ENCODE measurements at places on chromosomes 6 and 20. TPM values are rescaled to one million over a fixed set of nuclear protein-coding genes. Genes with fewer than 3 reads are reported as not detected.

PNLDC1 gene
- total RNA-seq, result 0.62 TPM

DDX43 gene
- total RNA-seq, result 0.93 TPM

CST5 gene
- not detected for total RNA-seq

SLC17A3 gene
- 2.5 TPM for total RNA-seq

ENTPD6 gene
- 58.7 TPM for total RNA-seq

ISM1 gene
- 0.58 TPM for total RNA-seq

RAD21L1 gene
- total RNA-seq, result 1.2 TPM

DNA sequence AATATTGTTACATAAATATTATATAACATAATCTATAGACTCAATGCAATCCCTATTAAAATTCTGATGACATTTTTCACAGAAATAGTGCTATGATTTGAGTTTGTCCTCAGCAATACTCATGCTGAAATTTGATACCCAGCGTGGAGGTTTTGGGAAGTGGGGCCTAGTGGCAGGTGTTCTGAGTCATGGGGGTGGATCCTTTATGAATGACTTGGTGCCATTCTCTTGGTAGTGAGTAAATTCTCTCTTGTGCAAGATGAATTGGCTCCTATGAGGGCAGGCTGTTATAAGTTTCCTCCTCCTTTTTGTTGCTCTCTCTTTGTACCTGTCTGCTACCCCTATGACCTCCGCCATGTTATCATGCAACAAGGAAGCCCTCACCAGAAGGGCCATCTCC is 65.8 kb downstream of the SHPRH start:
- H3K4me1 ChIP-seq, result no peaks in the 10 kb centered on the region
- H3K36me3 ChIP-seq, result peaks cover 12% of the 10 kb centered on the region
- H3K27me3 ChIP-seq, result no peaks in the 10 kb centered on the region
- H3K4me3 ChIP-seq, result no peak overlapping the region
- peak; percentile 24 for DNase-seq
- no peak overlapping the region for H3K27ac ChIP-seq

DNA sequence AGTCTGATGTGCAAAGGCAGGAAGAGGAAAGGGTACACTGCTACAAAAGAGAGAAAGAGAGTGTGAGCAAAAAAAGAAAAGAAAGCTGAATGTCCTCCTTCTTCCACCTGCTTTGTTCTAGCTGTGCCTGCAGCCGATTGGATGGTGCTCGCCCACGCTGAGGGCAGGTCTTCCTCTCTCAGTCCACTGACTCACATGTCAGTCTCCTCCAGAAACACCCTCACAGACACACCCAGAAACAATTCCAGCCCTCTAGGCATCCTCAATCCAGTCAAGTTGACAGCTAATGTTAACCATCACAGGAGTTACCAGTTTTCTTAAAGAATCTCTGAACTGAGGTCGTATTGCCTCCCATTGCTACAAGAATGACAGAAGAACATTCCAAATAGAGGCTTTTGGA is 411.9 kb upstream of the SASH1 start:
- no peaks in the 10 kb centered on the region for H3K4me1 ChIP-seq
- no peaks in the 10 kb centered on the region for H3K27me3 ChIP-seq
- H3K36me3 ChIP-seq, result peaks cover 2% of the 10 kb centered on the region

- no peak for DNase-seq
- no peaks in the 10 kb centered on the region for H3K27me3 ChIP-seq
- no peaks in the 10 kb centered on the region for H3K36me3 ChIP-seq
- no peak overlapping the region for H3K27ac ChIP-seq
Observed at GRCh38 chr20:6780433-6781190, 13.1 kb downstream of the BMP2 start.

DNA sequence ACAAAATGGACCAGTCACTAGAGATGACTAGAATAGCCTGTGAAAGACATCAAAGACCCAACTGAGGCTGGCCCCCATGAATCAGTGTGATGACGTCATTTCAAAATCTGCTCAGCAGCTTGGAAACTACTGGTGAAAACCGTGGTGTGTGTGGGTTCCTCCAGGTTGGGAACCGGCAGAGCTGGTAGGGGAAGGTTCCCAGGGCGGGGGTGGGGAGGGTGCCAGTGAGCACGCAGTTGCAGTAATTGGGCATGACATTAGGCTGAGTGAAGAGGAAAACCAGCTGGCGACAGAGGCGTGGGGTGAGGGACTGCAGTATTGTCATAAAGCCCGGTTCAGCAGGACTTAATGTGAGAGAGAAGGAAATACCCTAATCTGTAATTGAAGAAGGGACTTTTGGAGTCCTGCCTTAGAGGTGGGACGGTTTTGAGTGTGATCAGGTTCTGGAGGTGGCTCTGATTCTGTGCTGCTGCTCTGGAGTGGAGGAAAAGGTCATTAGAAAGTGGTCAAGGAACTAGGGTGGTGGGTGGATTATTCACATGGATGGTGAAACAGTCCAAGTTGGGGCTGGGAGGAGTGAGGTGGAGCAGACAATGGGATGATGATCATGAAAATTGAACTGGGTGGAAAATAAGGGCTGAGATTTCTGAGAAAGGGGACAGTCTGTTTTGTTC is 52.0 kb upstream of the MTHFD1L start:
- peak overlapping the region; percentile 97 for H3K27ac ChIP-seq
- peaks cover 39% of the 10 kb centered on the region for H3K4me1 ChIP-seq
- peaks cover 36% of the 10 kb centered on the region for H3K27me3 ChIP-seq
- DNase-seq, result peak; percentile 74

GRCh38 chr6:152300517-152300916 is 336.6 kb downstream of the SYNE1 start:
- no peaks in the 10 kb centered on the region for H3K27me3 ChIP-seq
- no peaks in the 10 kb centered on the region for H3K36me3 ChIP-seq
- H3K27ac ChIP-seq, result peak overlapping the region; percentile 96
- no peak for DNase-seq

- no peaks in the 10 kb centered on the region for H3K4me1 ChIP-seq
- H3K27ac ChIP-seq, result no peak overlapping the region
- H3K36me3 ChIP-seq, result no peaks in the 10 kb centered on the region
- no peaks in the 10 kb centered on the region for H3K27me3 ChIP-seq
Observed at GRCh38 chr6:41228616-41229015, 467 bp downstream of the TREML4 start.

GRCh38 chr6:88780714-88781389 is 182.6 kb downstream of the RNGTT start:
- peaks cover 18% of the 10 kb centered on the region for H3K4me1 ChIP-seq
- no peaks in the 10 kb centered on the region for H3K27me3 ChIP-seq
- H3K36me3 ChIP-seq, result peaks cover 17% of the 10 kb centered on the region
- DNase-seq, result peak; percentile 40
- no peak overlapping the region for H3K4me3 ChIP-seq

GRCh38 chr6:39240155-39240757 is 11.0 kb upstream of the KCNK5 start:
- no peak for DNase-seq
- no peaks in the 10 kb centered on the region for H3K27me3 ChIP-seq
- H3K4me3 ChIP-seq, result no peak overlapping the region
- no peaks in the 10 kb centered on the region for H3K36me3 ChIP-seq

GRCh38 chr20:7359739-7360138 is 580.5 kb downstream of the HAO1 start:
- no peaks in the 10 kb centered on the region for H3K36me3 ChIP-seq
- no peak for DNase-seq
- H3K4me3 ChIP-seq, result no peak overlapping the region
- no peaks in the 10 kb centered on the region for H3K27me3 ChIP-seq

- no peaks in the 10 kb centered on the region for H3K36me3 ChIP-seq
- H3K4me1 ChIP-seq, result no peaks in the 10 kb centered on the region
- H3K27me3 ChIP-seq, result no peaks in the 10 kb centered on the region
- no peak for DNase-seq
- no peak overlapping the region for H3K27ac ChIP-seq
Observed at GRCh38 chr6:157682856-157683481, 140.1 kb upstream of the SNX9 start.

DNA sequence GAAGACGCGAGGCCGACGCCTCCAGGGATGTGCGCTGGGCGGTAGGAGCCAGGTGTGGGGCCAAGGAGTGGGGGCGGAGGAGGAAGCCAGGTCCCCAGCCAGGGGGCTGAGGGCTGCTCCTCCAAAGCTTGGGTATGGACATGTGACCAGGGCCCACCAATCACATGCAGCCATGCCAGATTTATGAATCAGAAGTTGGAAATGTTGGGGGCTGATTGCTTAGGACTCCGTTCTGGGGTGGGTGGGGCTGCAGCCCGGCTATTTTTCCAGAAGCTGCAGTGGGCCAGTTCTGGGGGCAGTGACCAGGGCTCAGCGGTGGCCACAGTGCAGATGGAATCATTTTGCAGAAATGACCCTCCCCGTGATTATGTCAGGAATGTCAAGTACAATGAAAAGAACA is 96.0 kb downstream of the CEBPB start:
- DNase-seq, result no peak
- no peaks in the 10 kb centered on the region for H3K36me3 ChIP-seq
- H3K27me3 ChIP-seq, result peaks cover 20% of the 10 kb centered on the region
- H3K4me1 ChIP-seq, result peaks cover 43% of the 10 kb centered on the region
- H3K4me3 ChIP-seq, result no peak overlapping the region

GRCh38 chr6:121884620-121885019 is 449.2 kb downstream of the GJA1 start:
- no peak for DNase-seq
- H3K36me3 ChIP-seq, result no peaks in the 10 kb centered on the region
- H3K27ac ChIP-seq, result no peak overlapping the region
- no peaks in the 10 kb centered on the region for H3K4me1 ChIP-seq
- H3K4me3 ChIP-seq, result no peak overlapping the region
- no peaks in the 10 kb centered on the region for H3K27me3 ChIP-seq

DNA sequence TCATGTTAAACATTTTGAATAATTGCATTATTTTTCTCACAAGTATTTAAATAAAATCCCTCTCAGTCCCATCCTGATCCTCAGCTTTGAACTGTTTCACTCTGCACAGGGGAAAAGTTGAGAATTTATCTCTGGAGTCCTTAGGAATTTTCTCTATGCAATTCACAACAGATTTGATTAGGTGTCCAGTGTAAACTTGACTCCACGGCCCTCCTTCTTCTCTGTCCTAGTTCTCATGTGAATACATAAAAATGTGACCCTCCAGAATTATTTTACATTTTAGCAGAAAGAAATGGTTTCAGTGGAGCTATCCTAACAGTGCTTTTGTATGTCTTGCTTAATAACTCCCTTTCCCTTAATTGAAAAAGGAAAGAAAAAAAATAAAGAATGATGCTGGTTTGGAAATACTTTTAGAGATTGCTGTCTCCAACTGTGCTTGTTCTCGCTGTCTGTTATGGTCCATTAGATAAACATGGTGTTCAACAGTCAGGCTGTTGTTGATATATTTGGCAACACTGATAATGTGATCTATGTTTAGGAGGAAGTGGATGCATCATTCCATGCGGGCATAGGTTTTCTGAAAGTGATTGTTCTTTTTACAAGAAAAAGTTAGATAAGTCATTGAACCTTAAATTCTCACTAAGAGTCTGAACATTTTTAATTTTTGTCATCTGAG is 599.4 kb upstream of the CITED2 start:
- no peaks in the 10 kb centered on the region for H3K36me3 ChIP-seq
- H3K27ac ChIP-seq, result no peak overlapping the region
- no peak overlapping the region for H3K4me3 ChIP-seq
- DNase-seq, result no peak
- H3K27me3 ChIP-seq, result peaks cover 6% of the 10 kb centered on the region

DNA sequence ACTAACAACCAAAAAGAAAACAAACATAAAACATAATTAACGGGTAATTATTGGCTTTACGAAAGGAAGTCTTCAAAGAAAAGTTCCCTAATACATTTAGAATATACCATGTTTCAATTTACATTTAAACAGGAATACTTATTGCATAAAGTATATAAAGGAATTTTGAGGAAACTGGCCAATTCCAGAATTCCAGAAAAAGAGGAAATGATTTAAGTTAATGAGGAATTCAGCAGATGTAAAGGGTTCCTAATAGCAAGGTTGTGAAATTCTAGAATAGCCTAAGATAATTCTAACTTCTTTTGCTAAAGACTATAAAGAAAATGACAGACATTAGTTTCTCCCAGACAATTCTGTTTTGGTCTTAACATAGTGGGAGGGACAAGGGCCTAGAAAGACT is 35.0 kb downstream of the DTNBP1 start:
- no peak overlapping the region for H3K27ac ChIP-seq
- DNase-seq, result no peak
- no peaks in the 10 kb centered on the region for H3K27me3 ChIP-seq
- H3K4me1 ChIP-seq, result peaks cover 48% of the 10 kb centered on the region
- peaks cover 1% of the 10 kb centered on the region for H3K36me3 ChIP-seq

- no peak overlapping the region for H3K4me3 ChIP-seq
- H3K27me3 ChIP-seq, result peaks cover 6% of the 10 kb centered on the region
- H3K36me3 ChIP-seq, result no peaks in the 10 kb centered on the region
- DNase-seq, result no peak
- no peaks in the 10 kb centered on the region for H3K4me1 ChIP-seq
Observed at GRCh38 chr6:88145298-88145963, 20.7 kb downstream of the CNR1 start.

GRCh38 chr6:104710543-104711335 is 149.0 kb downstream of the HACE1 start:
- H3K27ac ChIP-seq, result no peak overlapping the region
- no peaks in the 10 kb centered on the region for H3K36me3 ChIP-seq
- peaks cover under 1% of the 10 kb centered on the region for H3K4me1 ChIP-seq
- H3K4me3 ChIP-seq, result no peak overlapping the region

DNA sequence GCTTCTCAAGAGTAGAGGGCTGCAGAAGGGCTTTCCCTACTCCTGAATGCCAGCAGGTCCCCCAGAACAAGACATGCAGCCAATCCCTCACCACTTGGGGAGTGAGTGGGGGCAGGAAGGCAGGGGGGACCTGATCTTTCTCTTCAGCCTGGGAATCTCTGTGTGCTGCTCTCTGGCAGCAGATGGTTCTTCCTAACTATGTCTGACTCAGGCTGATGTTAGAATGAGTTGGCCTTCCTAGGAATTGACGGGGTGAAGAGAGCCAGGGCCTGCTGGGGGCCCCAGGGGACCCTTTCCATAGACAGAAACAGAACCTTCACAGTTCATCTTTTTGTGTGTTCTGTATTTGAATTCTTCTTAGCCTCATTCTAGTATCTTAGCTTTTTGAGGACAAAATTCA is 29.0 kb upstream of the TCP11 start:
- peaks cover 4% of the 10 kb centered on the region for H3K36me3 ChIP-seq
- H3K27me3 ChIP-seq, result peaks cover 31% of the 10 kb centered on the region
- H3K27ac ChIP-seq, result no peak overlapping the region
- no peak for DNase-seq
- H3K4me1 ChIP-seq, result peaks cover 23% of the 10 kb centered on the region

DNA sequence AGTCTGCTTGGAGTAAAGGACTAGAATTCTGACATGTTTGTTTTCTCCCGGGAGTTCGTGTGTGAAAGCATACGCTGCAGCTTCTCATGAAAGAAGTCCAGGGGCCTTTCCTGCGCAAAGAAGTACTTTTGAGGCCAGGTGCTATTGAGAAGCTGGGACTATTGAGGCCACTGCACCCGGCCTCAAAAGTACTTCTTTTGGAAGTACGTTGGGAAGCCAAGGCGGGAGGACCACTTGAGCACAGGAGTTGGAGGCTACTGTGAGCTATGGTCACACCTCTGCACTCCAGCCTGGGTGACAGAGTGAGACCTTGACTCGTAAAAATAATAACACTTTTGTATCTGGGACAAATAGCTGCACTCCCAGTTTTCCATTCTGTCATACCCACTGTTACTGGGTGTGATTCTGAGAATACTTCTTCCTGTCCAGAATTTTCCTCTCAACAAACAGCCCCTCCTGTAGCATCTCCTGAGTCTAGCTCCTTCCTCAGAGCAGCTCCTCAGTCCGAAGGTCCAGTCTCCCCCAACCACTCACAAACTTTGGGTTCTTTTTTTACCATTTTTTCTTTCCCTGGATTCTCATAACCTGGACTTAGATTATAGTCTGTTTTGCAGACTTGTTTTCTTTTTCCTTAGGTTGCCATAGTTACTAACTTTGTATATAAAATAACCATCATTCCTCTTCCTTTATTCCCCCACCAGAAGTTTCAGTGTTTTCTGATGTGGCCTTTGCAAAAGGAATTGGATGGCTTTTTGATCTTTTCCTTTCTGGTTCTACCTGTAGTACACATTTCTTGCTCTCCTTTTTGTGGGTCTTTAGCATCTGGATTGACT is 12.7 kb downstream of the STK35 start:
- H3K27ac ChIP-seq, result no peak overlapping the region
- H3K27me3 ChIP-seq, result no peaks in the 10 kb centered on the region
- DNase-seq, result no peak
- peaks cover 19% of the 10 kb centered on the region for H3K36me3 ChIP-seq
- peaks cover 68% of the 10 kb centered on the region for H3K4me1 ChIP-seq
